Substantia nigra (tissue), 51 donors: ENCODE measurements at places on chromosomes 1 and 21.

- no peak for DNase-seq
Observed at GRCh38 chr1:190140644-190141043, 337.0 kb downstream of the BRINP3 start.

- no peak for DNase-seq
Observed at GRCh38 chr21:42384156-42384945, 11.5 kb downstream of the TMPRSS3 start.

- no peak for DNase-seq
Observed at GRCh38 chr21:44377201-44377921, 23.9 kb downstream of the TRPM2 start.

GRCh38 chr1:21707086-21707840, 38.1 kb upstream of the RAP1GAP start:
- no peak for DNase-seq

- peak; percentile 28 for DNase-seq
Observed at GRCh38 chr1:91803847-91804545, 82.0 kb downstream of the TGFBR3 start.

- no peak for DNase-seq
Observed at GRCh38 chr1:155481741-155482241, 80.8 kb downstream of the ASH1L start.

GRCh38 chr1:29355375-29355774, 119.1 kb downstream of the PTPRU start:
- DNase-seq: no peak

- DNase-seq: no peak
Observed at GRCh38 chr1:151756291-151756690, 7.0 kb downstream of the MRPL9 start.

- no peak for DNase-seq
Observed at GRCh38 chr1:117112047-117112717, 9.4 kb downstream of the TRIM45 start.

DNA sequence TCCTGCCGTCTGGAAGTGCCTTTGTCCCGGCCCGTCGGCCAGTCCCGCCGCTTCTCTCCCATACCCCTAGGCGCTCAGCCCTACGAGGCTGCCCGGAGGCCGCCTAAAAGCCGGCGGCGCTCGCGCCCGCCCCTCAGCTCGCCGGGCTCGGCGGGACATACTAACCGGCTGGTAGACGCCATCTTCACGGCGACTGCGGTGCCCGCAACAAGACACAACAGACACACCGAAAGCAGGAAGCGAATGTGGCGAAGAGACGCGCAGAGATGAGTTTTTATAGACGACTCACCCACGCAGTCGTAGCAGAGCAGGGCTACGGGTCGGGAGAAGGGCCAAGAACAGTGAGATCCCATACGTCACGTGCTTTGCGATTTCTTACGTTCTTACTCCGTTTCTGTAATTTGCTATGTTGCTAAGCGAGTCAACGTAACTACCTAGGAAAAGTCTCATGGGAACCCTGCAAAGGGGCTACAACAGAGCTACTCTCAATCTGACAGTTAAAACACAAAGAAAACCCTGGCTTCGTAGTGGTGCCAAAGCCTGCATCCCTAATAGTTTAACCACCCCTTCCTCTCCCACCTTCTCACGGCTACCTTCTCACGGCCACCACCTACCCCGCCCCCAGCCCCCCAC, at the start of gene GTF2B:
Gene GTF2B (minus strand): TSS at position 250 of the 633 bp plus-strand sequence. CDS start 68 bp downstream, at position 182.
- peak; percentile 89 for DNase-seq

DNA sequence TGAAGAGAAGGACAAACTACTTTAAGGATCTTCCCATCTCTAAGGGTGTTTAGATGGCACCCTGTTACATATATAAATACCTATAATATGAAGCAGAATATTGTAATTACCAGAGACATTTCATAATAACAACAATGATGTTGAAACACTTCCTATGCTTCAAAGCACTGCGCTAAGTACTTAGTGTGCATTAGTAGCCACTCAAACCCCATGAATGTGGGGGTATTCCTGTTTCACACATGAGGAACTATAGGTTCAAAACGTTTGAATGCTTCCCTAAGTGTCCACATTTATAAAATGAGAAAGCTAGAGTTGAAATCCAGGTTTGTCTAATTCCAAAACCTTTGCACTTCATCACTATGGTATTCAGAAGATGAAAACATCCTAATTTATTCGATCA, 18.5 kb upstream of the OR10J5 start:
- no peak for DNase-seq

GRCh38 chr1:11729498-11730428, 6.2 kb upstream of the AGTRAP start:
- DNase-seq: no peak

- no peak for DNase-seq
Observed at GRCh38 chr1:2624735-2625300, 8.0 kb downstream of the MMEL1 start.

- DNase-seq: no peak
Observed at GRCh38 chr1:234609691-234610042, 311 bp downstream of the IRF2BP2 start.

DNA sequence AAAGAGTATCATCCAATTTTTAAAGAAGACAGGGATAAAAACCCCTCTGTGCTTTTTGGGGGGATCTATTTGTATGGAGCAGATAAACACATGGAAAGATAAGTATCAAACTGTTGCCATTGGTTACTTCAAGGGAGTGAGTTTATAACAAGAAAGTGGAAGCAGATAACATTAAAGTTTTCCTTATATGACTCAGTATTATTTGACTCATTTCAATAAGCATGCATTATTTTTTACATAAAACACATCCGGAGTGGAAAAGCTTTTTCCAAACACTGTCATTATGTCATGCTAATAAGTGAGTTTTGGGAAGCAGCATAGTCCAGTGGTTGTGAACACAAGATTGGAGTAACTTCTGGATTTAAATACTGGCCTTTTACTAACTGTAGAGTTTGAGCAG, 452.2 kb downstream of the LTN1 start:
- no peak for DNase-seq

DNA sequence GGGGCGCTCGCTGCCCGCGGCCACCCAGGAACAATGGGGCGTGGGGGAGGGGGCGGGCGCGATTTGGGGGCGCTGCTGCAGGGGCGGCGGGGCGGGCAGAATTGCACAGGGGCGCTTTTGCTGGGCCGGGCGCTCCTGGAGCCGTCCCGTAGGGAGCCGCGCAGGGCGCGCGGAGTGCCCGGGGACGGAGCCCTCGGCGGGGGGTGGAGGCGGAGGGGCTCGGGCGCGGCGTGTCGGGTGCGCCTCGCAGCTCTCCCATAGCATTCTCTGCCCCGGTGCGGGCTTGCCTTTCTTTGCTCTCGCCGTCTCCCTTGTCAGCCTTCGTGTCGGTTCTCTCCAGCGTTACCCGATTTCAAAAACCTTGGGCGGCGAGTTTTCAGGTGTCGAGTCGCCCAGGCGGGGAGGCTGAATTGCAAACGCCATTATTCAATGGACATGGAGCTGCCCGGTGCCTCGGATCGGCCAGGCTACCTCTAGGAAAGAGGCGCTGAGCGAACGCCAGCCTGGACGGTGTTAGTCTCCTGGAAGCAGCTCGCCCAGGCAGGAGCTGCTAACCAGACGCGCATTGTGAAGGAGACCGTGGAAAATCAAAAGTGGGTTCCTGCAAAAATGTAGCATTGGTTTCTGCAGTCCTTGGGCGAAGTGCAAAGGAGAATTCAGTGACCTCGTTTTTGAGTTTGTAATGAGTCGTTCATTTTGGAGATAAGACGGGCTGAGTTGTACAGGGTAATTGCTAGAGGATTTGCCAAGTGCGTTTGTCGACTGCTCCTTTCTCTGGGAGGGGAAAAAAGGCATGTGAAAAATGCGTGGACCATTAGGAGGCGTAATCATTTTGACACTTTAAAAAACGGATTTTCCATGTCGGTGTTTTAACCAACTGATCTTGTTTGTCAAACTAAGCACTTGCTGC, 626 bp downstream of the CXADR start:
- peak; percentile 57 for DNase-seq

- peak; percentile 46 for DNase-seq
Observed at GRCh38 chr1:153577624-153578051, 12.0 kb upstream of the S100A2 start.

- no peak for DNase-seq
Observed at GRCh38 chr1:31381394-31382294, 8.8 kb upstream of the FABP3 start.

DNA sequence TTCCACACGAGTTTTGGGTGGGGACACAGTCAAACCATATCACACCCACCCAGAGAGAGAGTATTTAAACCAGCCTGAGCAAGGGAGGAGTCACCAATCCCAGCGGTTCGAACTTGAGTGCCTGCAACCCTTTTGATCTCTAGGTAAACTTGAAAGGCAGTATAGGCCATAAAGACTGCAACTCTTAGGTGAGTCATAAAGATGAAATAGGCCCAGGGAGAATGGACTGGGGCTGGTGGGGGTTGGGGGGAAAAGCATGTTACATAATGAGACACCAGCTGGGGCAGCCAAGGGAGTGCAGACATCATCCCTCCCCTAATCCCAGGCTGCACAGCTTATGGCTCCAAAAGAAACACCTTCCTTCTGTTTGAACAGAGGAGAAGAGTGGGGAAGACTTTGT, 99.8 kb upstream of the LHX8 start:
- no peak for DNase-seq

DNA sequence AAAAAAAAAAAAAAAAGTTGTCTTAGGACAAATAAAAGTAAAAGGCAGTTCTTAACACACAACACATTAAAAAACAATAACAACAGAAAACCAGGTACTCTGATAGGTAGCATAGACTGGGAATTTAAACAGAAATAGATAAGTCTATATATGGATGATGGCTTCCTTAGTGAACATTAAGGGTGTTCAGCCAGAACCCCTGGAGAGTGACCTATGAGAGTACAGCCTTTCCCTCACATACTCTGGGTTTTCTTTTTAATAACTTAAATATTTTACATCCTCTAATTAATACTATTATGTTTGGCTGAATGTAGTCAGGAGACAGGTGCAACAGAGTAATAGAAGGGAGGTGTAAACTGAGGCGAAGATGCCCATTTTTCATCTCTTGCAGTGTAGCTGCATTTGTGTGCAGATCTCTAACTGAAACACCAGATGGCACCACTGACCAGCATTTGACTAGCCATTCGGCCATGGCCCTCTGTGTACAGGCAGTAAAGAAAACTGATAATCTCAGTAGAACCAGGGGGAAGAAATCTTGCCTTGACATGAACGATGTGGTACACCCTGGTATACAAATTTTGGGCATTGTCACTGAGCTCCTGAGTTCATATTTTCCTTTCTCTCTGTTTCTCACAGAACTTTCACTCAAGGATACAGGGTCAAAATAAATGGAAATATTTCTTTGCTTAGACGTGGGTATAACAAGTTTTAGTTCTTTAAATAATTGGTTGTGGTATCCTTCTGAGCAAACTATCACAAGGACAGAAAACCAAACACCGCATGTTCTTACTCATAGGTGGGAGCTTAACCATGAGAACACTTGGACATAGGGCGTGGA, 7.6 kb downstream of the TTF2 start:
- peak; percentile 10 for DNase-seq
